ENCODE measurements at places on chromosomes 7 and 10.

DNA sequence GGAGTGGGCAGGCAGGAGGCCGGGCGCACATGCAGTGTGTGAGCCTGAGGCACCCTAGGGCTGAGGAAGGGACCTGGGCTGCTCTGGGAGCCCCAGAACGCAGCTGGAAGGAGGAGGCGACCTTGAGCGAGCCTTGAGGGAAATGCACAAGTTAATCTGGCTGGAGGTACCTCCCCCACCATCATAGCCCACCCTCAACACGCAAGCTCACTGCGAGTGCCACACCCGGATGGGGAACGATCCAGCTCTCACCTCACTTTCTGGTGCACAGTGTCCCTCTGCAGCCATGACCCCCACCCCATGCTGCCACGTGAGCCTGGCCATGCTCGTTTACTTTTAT is 162.4 kb upstream of the PPP2R2D start:
- DNase-seq = no peak

- DNase-seq = no peak
These were observed 1335.9 kb upstream of the SORCS1 start for GRCh38 chr10:108500396-108500795.

GRCh38 chr10:77027576-77027975 is 610.0 kb downstream of the KCNMA1 start:
- no peak for DNase-seq

DNA sequence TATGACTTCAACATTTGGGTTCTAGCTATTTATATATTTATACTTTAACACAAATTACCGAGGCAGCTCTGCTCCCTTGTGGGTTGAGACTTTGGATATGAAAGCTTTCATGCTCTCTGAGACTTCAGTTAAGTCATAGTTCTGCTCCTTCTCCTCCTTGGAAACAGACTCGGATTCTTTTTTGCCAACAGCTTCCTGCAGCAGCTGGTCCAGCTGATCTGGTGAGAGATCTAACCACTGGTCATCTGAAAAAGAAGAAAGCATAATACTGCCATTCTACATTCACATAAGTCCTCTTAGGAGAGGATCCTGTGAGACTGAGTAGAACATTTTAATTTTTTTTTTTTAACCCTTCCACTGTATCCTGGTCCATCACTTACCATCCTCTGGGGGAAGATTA is 28.6 kb downstream of the ECD start:
- DNase-seq = no peak

GRCh38 chr7:17150018-17150417 is 148.4 kb upstream of the AHR start:
- no peak for DNase-seq
